Type B pancreatic cell (in vitro differentiated cells): ENCODE measurements at places on chromosomes 7 and 10.

DNA sequence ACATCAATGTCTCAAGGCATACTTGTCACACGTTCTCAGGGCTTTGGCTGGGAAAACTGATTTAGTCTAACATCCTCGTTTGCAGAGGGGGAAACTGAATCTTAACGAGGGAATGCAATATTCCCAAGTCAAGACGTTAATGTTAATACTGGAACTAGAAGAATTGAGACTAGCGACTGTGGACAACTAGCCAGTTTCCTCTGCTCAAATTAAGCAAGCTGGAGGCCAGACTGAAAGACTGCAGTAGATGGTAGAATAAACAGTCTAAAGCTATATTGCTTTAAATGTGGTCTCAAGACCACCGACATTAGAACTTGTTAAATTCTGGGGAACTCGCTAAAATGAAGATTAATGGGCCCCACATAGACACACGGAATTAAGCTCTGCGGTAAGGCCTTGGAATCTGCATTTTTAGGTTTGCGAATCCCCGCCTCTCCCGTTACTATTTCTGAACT, 639 bp upstream of the TFAM start:
- no peak for DNase-seq

GRCh38 chr10:75397496-75398199, 3.9 kb downstream of the ZNF503 start:
- no peak for DNase-seq

DNA sequence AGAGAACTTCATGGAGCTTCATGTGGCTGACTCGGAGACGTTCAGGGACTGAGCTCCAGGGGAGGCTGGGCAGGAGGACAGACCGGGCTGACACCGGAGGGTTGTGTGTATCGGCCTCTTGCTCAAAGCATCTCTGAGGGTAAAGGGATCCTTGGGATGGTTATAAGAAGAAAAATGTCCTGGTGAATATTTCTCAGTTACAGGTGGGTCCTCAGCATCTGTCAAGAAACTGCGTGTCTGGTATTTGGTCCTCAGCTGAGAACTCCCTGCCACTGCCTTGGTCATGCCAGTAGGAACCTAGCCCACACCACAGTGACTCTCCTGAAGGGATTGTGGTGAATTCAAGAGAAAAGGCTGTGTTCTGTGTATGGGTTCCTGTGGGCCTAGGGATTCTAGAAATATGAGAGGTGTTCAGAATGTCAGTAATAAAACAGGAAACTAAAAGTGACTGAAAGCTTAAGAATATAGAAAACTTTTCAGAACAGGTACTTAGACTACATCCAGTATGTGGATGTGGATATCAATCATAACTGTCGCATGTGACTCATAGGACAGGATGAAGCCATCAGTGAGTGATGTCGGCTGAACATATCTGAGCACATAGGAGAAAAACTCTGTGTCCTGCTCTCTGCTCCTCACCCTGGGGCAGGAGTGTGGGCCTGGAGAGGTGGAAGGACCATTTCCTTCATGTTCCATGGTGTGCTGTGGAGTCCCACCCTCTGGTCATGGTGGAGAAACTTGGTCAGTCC, 28.4 kb downstream of the MBL2 start:
- DNase-seq = no peak

DNA sequence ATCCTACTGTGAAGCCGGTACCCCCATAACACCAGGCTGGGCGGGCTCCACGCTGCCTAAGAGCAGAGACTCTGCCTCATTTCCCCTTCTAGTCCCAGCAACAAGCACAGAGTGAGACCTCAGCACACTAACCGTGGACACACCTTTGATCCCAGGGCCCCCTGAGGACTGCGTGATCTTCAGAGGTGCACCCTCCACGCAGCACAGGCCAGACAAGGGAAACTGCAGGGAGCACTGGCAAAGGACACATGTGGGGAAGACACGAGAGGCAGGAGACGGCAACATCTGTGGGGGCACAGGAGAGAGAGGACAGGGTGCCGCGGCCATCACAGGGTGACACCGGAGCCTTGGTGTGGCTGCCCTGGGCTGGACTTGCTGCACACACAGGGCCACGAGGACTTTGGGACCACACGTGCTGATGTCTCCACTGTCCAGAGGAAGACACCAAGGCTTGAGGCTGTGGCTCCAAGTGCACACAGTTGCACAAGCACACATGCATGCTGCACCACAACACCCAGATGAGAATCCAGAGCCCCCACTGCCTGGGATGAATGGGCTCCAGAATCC, 128.8 kb downstream of the PTPRN2 start:
- no peak for DNase-seq

GRCh38 chr10:124197371-124198124, 104.2 kb upstream of the CHST15 start:
- DNase-seq = no peak

DNA sequence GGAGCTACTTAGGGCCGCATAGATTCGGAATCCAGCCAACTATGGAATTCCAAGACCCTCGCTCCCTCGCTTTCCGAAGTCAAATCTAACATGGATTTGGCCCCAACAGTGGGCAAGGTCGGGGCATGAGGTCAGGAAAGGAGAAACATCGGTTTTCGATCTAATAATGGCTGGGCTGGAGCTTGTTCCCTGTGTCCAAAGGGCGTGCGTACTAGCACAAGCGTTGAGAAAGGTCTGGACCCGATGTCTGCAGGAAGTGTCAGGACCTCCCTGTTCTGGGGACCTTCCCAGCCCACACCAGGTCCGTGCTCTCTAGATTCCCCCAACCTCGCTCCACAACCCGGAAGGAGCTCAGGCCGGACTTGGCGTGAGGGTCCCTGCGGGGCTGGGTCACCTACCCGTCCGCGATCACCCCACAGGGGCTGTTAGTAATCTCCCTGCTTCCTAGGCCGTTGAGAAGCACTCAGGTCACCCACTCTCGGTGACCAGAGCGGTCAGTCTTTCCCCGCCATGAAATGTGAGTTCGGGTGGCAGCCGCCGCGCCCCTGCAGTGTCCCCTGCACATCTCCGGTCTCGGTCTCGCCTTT, 4.8 kb downstream of the FEZF1 start:
- DNase-seq = no peak

- DNase-seq = no peak
These were observed 587 bp upstream of the CELF2 start for GRCh38 chr10:11017000-11017569.

- DNase-seq = no peak
These were observed 11.6 kb downstream of the CD36 start for GRCh38 chr7:80650030-80650429.

DNA sequence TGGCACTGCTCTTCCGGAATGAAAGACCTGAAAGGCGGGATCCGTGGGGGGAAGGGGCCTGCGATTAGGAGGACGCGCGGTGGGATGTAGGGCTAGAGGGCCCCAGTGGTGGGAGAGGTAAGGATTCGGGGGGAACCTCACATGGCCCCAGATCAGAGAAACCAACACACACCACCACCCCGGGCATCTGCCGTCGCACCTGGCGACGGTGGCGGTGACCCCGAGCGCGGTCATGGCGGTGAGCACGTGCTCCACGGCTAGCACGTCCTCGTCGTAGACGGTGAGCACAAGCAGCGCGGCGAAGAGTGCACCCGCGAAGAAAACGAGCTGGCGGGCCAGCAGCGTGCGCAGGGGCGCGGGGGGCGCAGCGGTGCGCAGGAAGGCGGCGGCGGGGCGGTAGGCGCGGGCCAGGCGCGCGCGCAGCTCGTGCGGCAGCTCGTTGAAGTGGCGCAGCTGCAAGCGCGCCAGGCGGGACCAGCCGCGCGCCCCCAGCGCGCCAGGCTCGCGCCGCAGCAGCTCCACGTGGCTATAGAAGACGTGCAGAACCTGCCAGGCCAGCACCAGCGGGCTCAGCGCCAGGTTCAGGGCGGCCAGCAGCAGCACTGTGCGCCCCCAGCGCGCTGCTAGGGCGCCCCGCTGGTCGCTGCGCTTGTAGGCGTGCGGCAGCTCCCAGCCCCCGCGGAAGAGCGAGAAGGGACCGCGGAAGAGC, 5.7 kb downstream of the ATG9B start:
- no peak for DNase-seq

- peak; percentile 72 for DNase-seq
These were observed 23.6 kb upstream of the VPS41 start for GRCh38 chr7:38932509-38933168.

DNA sequence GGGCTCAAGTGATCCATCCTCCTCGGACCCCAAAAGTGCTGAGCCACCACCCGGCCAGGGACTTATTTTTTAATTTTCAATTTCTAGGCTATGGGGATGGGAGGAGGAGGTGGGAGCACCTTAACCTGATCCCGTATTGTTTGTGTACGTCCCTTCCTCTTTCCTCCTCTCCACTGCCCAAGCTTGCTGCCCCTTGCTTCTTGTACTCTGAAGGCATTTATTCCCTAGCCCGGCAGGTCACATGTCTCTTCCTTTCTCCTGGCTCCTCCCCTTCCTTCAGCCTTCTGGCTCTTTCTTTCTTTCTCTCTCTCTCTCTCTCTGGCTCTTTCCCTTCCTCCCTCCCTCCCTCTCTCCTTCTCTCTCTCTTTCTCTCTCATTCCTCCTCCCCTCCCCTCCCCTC, 56.0 kb downstream of the COL26A1 start:
- no peak for DNase-seq

DNA sequence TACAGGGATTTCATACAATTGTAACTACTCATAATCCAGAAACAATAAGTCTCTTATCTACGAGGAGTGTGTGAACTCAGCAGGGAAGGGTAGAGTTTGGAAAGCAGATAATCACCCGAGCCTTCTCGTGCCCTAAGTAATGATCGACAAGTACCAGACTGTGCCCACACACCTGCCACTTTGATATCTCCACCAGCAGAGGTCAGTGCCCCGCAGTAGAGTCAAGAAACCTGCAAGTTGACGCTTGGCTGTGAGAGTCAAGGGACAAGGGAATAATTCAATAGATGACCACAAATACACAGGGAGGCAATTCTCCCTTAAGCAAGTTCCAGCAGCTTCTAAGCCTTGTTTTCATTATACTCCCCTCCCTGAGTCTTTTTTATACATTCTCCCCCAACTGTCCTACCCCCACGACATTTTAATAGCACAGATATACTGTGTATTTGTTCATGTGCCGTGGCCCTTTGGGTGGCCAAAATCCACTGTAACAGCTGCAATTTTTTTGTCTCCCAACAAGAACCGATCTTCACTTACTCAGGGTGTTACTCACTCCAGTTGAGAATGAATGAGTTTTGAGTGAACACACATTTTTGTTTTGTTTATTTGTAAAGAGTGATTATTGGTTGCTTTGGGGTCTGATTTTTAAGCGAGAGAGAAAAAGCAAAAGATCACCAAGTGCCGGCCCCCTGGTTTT, 106.9 kb upstream of the RHEB start:
- DNase-seq = no peak

GRCh38 chr7:27031289-27032172, 64.3 kb downstream of the HOXA1 start:
- DNase-seq = no peak
